ENCODE measurements at places on chromosomes 4 and X.

- no peak for DNase-seq
Observed at GRCh38 chrX:154654372-154654771, 993 bp upstream of the CTAG2 start.

GRCh38 chr4:113827285-113827684 lies 65.7 kb upstream of the CAMK2D start:
- DNase-seq, result no peak

DNA sequence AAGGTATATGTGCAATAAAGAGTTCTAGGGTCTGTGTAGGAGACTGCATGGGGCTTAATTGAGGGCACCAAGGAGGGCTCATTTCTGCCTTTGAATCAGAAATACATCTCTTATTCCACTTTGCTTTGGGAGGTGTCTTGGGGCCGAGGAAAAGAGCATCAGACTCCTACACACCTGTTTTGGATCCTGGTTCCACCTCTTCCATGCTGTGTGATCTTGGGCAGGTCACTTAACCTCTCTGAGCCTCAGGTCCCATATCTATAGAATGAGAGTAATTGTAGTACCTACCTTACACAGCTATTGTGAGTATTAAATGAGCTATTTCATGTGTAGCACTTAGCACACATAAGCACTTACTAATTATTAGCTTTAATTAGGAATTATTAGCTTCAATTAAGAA lies 100.6 kb downstream of the RTL5 start:
- DNase-seq, result no peak

DNA sequence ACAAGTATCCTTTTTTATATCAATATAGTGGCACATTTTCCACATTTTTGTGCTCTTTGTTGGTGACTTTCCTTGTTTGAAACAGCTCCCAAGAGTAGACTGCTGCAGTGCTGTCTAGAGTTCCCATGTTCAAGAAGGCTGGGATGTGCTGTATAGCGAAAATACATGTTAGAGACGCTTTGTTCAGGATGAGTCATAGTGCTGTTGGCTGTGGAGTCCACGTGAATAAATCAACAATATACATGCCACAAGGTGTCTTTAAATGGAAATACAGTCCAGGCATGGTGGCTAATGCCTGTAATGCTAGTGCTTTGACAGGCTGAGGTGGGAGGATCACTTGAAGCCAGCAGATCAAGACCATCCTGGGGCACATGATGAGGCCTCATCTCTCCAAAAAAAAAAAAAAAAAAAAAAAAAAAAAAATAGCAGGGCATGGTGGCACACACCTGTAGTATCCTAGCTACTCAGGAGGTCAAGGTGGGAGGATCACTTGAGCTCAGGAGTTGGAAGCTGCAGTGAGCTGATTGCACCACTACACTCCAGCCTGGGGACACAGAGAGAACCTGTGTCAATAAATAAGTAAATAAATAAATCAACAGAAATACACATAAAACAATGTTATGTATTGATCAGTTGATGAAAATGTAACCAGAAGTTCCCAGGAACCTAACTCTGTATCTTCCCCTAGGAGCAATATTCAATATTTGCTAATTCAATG lies 256.8 kb upstream of the STS start:
- no peak for DNase-seq

DNA sequence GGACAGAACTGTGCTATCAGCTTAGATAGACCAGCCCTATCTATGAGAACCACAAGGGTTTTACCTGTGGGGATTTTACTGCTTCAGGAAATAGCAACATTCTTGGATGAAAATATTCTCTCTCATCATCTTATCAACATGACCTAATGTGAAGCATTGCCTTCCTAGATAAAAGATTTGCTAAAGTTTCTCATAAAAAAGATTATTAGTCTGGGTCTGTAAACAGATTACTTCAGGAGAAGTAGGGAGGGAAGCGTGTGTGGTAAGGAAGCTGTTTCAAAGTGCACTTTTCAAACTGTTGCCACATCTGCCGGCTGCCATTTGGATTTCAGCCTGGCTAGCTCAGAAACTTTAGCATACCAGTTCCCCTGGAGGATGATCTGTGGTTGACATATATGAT lies at the start of gene NOX1:
TSS of gene NOX1 (minus strand) at position 35 of the 400 bp plus-strand sequence. CDS start 220 bp downstream, outside the sequence.
- DNase-seq, result no peak

DNA sequence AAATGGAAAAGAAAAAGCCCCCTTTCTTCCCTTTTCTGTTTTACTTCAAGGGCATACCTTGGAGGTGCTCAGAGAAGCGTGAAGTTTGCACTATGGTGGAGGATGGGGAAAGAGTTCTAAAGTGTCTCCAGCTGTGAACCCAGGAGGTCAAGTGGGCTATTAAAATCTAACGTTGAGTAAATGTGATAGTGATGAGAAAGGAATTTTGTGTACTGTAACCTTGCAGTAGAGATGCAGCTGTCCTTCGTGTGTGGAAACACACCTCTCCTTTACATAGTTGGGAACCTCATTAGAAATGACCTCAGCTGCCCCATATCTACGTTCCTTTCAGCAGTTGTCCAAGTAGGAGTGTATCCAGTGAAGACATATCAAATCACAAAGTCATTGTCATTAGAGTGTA lies 26.5 kb downstream of the ADH5 start:
- no peak for DNase-seq

GRCh38 chrX:9369802-9370291 lies 95.0 kb upstream of the TBL1X start:
- no peak for DNase-seq

DNA sequence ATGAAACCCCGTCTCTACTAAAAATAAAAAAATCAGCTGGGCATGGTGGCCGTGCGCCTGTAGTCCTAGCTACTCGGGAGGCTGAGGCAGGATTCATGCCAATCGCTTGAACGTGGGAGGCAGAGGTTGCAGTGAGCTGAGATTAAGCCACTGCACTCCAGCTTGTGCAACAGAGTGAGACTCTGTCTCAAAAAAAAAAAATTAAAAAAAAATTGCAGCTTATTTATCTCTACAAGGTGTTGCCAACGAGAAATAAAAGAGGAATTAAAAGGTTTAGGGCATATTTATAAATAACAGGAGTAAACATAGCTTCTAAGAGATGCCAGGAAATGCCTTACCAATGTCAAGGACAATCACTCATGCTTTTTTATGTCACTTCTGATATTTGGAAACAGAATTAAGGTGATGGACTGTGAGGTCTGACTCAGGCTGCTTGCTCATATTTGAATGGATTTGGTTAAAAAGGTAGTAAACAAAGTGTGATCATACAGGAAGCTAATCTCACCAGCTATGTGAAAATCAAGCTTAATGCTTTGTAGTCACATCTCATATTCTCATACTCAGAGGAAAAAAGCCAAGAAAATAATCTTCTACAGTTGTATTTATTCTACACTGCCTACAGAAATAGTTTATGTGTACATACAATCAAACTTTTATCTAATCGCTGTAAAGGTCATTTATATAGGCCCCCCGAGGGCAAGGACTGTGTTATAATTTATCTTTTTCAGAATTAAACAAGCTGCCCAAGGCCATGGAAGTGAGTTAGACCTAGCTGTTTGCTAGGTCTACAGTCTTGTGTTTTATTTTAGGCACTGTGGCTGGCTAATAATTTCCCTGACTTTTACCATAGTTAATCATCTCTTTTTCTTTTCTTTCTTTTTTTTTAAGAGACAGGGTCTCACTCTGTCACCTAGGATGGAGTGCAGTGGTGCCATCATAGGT lies 61.1 kb upstream of the RBMX start:
- no peak for DNase-seq

DNA sequence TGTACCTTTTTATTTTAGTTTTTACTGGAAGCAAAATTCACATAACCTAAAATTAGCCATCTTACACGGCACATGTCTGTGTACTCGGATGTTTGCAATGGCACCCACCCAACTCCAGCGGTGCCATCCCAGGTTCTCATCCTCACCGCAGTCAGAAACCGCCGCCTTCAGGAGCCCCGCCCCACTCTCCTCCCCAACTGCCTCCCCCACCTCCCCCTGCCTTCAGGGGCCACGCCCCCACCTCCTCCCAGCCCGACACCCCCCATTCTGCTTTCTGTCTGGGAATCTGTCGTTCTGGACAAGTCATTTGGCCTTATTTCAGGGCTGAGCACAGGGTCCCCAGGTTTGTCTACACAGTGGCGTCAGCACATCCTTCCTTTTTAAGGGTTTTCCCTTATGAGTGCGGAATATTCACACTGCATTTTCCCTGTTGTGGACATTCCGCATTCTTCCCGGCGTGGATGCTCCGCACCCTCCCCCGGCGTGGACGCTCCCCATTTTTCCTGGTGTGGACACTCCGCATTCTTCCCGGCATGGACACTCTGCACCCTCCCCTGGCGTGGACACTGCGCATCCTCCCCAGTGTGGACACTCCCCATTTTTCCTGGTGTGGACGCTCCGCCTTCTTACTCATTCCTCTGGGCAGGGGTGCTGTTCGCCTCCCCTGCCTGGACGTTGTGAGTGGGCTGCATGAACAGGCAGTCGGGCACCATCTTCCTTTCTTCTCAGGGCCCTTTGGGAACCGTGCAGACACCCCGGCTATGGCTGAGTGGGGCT lies 135.4 kb upstream of the NKX1-1 start:
- DNase-seq, result no peak

DNA sequence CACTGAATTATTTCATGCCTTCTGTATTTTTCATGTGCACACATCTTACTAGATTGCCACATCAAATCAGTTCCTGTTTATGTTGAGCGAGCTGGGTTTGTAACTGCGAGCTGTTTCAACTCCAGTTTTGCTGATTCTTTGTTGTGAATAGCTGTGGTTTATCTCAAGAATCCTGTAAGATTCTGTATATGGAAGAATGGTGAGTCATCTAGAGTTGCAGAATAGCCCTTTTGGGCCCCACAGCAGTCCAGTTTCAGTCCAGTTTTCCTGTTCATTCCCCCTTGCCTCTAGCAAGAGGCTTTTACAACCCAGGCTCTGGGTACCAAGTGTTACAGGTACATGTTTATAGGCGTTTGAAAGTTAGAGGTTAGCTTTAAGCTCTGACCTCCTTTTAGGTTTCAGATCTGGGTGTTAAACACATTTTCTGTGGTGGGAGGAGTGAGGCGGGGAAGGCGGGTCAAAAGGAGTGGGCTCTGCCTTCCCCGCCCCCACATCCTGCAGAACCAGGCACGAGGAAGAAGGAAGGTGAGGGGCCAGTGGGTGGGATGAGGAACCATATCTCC lies 32.7 kb downstream of the TBC1D14 start:
- DNase-seq, result peak; percentile 33

DNA sequence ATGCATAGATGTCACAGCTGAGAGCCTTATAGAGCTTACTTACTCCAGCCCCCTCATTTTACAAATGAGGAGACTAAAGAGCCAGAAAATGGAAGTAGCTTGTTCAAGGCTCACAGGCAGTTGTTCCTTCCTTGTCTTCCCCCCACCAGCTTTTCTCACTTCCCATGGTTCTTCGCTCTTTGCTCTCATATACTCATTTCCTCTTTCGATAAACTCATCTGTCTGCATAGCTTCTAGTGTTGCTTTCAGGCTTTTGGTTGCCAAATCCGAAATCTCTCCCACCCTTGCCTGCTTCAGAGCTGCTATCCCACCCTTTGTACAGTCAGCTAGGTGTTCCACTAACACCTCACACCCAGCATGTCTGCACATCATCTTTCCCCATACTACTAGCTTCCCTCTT lies 25.0 kb upstream of the GJB1 start:
- DNase-seq, result no peak

- no peak for DNase-seq
Observed at GRCh38 chr4:110808351-110808878, 185.5 kb upstream of the PITX2 start.

DNA sequence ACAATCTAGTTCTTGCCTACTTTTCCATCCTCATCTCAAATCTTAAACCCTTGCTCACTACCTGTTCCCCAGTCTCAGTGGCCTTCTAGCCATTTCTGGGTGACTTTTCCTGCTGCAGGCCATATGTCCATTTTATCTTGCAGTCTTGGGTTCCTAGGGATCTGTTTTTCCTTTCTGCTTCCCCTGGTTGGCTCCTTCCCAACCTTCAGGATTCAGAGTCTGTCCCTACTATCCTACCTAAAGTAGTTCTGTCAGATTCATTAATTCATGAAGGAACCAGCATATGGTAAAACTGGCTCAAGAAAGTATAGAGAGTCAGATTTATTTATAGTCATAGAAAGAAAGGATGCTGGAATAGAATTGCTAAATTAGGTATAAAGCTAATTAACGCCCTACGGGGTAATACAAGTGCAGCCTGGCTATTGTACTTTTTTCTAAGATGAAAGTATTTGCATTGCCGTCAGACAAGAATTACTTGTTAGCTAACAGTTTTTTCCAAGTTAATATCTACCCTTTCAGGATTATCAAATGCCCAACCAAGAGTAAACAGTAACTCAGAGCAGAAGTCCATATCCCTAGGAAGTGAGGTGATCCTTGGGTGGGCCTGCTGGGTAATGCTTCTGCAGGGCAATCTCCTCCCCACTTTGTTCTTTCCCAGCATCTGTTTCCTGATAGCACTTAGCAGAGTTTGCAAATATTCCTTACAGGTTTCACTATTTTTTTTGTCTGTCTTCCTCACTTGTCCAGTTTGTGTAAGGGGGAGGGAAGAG lies 63.6 kb downstream of the REPS2 start:
- DNase-seq, result no peak

DNA sequence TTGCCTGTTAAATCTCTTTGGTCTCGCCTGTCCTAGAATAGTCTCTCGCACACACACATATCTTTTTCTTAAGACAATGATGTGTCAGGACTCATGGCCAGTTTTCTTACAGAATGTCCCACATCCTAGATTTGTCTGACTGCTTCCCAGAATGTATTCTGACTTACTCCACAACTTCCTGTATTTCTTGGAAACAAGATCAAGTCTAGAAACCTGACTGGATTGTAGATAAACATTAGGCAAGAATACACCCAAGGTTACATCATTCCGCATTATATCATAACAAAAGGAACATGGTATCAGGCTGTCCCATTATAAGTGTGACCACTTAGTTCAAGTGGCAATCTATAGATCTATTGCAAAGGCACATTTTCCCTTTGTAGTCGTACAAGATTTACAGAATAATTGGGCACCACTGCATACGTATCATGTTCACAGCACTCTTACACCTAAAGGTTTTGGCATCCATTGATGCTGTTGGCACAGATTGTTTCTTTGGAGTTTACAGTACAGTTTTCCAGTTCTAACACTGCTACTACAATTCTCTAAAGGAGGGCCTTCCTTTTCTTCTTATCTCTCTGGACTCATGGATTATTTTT lies 56.4 kb downstream of the FBXW7 start:
- DNase-seq, result no peak

DNA sequence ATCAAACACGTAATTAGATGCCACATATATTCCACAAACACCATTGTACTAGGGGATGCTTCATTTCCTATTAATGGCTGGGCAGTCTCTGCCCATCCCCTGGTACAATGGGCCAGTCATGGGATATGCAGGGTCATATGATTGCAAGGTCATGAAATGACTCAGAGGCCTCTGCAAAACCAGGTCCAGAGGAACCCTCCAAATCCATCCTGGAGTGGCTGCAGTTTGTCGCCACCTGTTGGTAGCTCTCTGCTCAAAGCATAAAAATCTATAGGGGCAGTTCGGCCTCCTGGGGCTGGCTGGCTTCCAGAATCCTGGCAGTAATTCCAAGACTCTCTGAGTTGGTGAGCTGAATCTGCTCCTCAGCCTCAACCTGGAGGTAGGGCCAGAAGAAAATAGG lies 22.9 kb upstream of the PUDP start:
- peak; percentile 1 for DNase-seq

- no peak for DNase-seq
Observed at GRCh38 chr4:12145768-12146167, 717.1 kb upstream of the HS3ST1 start.

GRCh38 chrX:72026341-72027023 lies 105.2 kb downstream of the RTL5 start:
- no peak for DNase-seq

Measured in NK-92 treated with Interleukin-12 subunit alpha and Interleukin-12 subunit beta, amount 100 ng/mL, for 24 hours (cell line).